ENCODE measurements at places on chromosomes 1 and 21.

- no peak for DNase-seq
Measured at GRCh38 chr1:229102741-229103391, 168.0 kb upstream of the RAB4A start.

DNA sequence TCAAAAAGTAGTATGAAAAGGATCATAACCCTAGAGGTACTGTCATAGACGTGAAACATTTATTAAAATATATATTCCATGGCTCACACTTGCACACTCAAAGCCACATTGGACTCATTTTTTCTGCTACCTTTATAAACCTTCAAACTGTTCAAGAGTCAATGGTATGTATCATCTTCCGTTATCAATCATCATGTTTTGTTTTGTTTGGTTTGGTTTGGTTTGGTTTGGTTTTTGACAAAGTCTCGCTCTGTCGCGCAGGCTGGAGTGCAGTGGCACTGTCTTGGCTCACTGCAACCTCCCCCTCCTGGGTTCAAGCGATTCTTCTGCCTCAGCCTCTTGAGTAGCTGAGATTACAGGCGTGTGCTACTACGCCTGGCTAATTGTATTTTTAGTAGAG is 1.8 kb downstream of the IFNAR2 start:
- no peak for DNase-seq

DNA sequence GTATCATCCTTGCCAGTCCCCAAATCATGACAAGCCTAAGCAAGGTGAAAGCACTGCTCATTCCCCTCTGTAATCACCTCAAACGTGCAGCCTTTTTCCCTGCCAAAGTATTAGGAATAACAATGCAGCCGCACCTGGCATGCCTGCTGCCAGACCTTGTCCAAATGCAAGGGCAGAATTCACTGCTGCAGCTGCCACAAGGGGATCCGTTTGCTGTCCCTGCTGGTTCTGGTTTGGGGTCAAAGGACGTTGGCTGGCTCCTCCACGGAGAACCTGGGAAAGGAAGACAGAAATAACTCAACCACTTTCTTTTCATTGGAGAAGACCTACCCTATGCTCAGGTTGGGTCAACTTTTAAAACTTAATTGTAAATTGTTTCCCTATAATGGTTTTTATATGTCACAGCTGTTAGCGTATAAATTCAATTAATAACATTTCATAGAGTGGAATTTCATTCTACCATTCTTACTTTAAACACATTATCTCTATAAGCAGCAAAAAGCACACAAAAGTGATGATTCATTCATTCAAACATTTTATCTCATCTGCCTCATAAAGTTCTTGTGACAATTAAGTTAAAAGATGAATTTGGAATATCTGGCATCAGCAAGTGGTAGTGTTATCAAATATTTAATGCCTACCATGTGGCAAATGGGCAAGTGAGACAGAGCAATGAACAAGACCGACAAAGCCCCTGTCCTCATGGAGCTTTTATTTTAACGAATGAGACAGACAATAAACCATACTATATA is 59.8 kb upstream of the SDC3 start:
- no peak for DNase-seq

- no peak for DNase-seq
Measured at GRCh38 chr1:76274302-76274701, 199.8 kb downstream of the ST6GALNAC3 start.

GRCh38 chr1:119116725-119117124 is 23.7 kb downstream of the WARS2 start:
- no peak for DNase-seq

- no peak for DNase-seq
Measured at GRCh38 chr1:25649505-25650288, 33.1 kb downstream of the MAN1C1 start.

GRCh38 chr1:243991650-243992049 is 59.4 kb upstream of the ZBTB18 start:
- no peak for DNase-seq

- no peak for DNase-seq
Measured at GRCh38 chr1:15799004-15799867, 8.2 kb downstream of the UQCRHL start.

DNA sequence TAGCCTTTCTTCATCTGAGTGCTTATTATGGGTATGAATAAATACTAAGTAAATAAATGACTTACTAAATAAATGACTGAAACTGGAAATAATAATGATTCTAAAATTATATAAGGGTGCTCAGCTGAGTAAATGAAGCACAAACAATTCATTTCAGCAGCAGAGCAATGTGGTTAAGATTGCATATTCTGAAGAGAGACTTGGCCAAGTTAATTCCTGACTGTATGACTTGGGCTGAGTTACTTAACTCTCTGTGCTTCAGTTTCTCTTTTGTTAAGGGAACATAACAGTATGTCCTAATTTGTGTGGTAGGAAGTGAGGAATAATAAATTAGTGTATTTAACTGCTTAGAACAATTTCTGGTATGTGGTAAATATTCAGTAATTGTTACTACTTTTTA is 19.1 kb downstream of the AGL start:
- no peak for DNase-seq

DNA sequence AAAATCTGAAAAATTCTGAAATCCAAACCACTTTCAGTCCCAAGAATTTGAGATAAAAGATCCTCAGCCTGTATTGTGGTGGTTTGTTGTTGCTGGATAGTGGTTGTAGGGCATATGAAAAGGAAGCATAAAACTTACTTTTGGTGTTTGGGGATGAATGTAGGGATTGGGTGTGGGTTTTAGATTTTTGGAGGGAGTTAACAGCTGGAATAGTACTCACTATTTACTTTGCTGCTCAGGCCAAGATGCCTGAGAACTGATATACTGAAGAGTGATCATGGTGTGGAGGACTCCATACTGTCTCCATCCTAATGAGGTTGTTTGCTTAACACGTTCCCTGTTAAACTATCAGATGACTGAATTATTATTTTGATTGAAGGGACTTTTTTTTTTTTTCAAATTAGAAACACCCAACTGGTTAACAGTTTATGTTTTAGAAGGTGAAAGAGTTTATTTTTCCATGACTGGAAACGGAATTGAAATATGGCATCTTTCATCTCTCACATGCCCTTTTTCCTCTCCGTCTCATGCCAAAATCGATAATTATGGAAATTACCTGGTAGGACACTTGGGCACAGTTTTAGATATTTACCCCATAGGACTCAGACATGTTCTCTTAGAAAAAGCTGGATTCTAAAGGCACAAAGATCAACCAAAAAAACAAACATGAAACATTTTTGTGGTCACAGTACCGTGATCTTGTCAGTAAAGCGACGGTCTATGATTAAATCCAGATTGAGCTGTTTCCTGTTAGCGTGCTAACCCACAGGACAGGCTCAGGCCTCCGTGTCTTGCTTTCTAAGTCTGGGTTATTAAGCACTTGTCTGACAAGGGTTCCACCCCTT is 37.3 kb downstream of the RGL1 start:
- no peak for DNase-seq

- no peak for DNase-seq
Measured at GRCh38 chr1:37919277-37919676, 27.6 kb downstream of the INPP5B start.

- DNase-seq, result peak; percentile 23
Measured at GRCh38 chr1:147891088-147891487, 11.5 kb upstream of the GJA8 start.

GRCh38 chr1:20705203-20705755 is 12.5 kb downstream of the KIF17 start:
- no peak for DNase-seq

DNA sequence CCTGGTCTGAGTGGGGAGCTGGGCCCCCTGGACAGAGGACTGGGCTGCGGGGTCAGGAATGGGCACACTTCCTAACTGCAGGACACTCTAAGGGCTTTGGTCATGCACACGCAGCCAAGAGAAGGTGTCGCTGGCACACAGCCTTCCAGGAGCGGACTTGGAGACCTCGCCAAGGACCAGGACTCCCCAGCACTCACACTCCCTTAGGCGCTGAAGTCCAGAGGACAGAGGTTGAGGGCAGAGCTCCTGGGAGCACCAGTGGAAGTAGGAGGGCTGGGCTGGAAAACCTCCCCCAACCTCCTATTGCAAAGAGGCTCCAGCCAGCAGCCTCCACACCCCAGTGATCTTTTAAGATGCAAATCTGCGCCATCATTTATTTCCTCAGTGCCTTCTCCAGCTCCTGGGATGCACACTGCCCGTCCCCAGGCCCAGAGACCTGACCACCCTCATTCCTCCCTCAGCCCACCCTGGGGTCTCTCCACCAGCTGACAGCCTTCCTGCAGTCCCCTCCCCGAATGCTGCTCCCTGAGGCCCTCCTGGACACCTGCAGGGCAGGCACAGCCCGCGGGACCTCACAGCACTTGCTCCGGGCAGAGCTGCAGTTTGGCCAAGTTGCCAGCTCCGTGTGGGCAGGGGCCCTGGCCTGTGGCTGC is 3.0 kb downstream of the TSPEAR start:
- peak; percentile 57 for DNase-seq

DNA sequence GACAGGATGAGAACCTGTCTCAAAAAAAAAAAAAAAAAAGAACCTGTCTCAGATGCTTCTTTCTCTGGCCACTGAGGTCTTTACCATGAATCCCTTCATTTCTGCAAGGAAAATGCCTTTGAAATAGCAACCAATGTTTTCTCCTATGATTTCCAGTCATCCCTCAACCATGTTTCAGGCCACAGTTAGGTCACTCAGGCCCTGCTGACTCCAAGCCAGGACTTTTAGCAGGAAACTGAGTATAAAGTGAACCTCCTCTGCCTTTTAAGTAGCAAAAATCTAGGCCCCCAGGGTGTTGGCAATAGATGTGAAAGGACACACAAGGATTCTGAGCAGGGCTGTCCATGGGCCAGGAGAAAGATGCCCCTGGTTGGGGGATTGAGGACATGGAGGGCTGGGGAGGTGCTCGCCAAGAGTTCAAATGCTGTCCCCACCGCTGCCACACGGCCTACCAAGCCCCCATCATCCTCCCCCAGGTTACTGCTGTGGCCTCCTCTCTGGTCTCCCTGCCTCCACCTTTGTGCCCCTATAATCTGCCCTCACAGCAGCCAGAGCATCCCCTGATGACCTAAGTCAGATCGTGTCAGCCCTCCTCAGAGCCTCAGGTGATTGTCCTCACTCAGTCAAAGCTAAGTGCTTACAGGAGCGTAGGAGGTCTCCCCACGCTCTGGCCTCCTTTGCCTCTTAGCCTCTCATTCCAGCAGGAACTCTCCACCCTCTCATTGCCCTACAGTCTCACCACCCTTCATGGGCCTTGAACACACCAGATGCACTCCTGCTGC is 54.6 kb downstream of the MATN1 start:
- DNase-seq, result no peak

- DNase-seq, result no peak
Measured at GRCh38 chr1:183810756-183811544, 6.0 kb downstream of the RGL1 start.

Measured in NCI-H345 (cell line).